Esophagus squamous epithelium (tissue), 5 donors: ENCODE measurements at places on chromosomes 2 and 18.

DNA sequence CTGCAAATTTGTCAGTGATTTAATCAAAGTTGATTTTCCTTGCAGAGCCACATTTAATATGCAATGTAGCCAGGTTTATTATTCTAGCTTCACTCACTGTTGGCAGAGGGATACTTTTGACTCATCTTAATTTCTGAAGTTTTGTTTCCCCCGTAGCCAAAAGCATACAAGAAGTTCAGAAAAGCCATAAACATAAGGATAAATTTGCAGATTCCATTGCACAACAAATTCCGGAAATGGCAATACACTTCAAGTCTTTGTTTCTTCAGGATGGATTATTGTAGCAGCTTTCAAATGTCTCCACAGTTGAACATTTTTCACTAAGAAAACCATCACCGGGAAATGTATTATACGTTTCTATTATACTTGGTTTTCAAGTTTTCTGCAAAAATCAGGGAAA is 88.0 kb upstream of the ZCCHC2 start:
- no peak for DNase-seq

- DNase-seq, result no peak
Measured at GRCh38 chr2:206700156-206700555, 18.0 kb downstream of the DYTN start.

GRCh38 chr2:48929571-48930301 is 174.2 kb upstream of the LHCGR start:
- DNase-seq, result no peak

DNA sequence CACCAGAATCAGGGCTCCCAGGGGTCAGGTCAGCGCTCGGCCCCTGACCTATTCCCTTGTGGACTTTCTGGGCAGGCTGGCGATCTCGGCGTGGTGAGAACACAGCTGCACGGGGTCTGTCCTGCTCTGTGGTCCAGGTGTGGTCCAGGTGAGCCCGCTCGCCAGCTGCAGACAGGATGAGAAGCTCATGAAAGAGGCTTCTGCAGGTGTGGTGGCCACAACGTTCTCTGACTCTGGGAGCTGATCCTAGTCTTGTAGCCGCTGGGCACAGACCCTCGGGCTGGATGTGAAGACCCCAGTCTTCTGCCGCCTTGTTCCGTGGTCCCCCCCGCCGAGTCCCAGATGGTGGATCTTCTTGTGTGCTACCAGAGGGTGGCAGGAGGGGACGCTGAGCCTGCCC is 129.7 kb downstream of the RTP5 start:
- no peak for DNase-seq

DNA sequence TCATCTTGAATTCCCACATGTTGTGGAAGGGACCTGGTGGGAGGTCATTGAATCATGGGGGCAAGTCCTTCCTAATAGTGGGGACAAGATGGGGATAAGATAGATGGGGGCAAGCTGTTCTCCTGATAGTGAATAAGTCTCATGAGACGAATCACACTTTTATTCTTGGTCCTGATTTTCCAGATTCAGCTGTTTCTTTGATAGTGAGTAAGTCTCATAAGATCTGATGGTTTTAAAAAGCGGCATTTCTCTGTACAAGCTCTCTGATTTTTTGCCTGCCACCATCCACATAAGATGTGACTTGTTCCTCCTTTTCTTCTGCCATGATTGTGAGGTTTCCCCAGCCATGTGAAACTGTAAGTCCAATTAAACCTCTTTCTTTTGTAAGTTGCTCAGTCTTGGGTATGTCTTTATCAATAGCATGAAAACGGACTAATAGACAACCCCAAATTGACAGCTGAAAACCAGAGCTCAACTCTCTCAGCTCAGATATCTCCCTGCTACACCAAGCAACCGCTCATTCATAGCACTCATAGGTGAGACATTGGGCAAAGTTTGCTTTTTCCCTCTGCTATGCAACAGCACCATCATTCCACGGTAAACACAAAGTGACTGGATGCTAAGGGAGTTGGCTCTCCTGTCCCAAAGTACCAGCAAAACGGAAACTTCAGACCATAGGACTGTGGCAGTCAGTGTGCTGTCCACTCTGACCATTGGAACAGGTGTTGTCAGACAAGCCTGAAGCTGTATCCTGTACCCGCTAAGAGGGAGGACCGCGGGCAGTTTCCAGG is 44.9 kb upstream of the TBC1D8 start:
- DNase-seq, result no peak
